ENCODE measurements at places on chromosomes 13 and 19.

DNA sequence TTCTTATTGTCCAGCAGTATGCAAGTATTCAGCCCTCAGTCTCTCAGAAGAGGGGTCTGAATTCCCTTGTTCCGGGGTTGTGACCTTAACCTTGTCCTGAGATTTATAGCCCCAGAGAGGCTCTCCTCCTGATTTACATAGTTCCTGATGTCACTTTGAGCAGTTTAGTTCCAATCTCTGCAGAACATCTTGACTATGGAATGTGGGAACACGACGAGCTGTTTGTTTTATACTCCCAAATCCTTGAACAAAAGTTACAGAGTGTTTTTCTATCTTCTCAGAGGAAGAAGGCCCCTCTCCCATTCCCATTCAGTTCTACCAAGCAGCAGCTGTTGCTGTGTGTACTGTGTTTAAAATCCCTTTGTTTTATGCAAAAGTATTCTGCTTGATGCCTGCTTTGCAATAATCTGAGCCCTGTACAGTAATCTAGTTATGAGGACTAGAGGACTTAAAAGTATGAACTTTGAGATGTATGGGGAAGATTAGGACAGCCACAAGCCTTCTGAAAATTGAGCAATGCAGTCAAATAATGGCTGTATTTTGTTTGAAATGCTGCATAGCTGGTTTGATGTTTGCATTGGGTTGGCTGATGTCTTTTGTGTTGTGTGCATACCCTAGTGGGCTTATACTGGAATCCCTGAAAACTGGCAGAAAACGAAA, 74.7 kb downstream of the KL start:
- no peak for DNase-seq

DNA sequence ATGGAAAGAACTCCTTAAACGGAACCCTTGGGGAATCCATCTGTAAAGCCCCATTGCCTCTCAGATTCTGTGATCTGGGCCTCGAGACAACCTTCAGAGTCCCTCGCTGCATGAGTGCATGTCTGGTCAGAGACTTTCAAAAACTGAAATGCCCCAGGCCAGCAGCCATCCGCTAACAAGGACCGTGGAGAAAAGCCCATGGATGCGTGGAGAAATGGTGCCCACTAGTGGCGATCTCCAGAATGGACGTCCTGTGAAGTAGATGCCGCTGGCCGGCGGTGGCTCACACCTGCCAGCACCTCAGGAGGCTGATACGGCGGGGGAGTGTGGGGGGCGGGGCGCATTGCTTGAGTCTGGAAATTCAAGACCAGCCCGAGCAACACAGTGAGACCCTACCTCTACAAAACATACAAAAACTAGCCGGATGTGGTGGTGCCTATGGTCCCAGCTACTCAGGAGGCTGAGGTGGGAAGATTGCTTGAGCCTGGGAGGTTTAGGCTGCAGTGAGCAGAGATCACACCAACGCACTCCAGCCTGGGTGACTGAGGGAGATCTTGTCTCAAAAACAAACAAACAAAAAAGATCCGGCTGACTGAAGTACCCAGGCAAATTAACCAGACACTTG, 7.9 kb upstream of the CDC16 start:
- DNase-seq, result peak; percentile 82

DNA sequence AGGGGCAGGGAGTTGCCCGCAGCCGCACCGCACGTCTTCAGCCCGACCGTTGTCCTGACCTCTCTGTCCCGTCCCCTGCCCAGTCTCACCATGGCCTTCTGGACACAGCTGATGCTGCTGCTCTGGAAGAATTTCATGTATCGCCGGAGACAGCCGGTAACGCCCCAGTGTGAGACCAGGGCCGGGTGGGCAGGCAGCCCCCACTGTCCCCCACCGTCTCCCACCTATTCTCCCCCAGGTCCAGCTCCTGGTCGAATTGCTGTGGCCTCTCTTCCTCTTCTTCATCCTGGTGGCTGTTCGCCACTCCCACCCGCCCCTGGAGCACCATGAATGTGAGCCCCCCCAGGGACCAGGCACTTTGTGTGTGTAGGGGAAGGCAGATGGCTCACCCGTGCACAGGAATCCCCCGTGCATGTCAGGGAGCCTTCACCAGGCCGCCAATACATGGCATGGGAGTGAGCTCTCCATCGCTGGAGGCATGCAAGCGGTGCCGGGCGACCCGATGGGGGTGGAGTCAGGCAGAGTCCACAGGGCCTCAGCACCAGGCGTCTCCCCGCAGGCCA, 1.4 kb downstream of the ABCA7 start:
- DNase-seq, result no peak

- DNase-seq, result peak; percentile 24
Measured at GRCh38 chr19:5058521-5059212, 89.8 kb downstream of the KDM4B start.

GRCh38 chr19:53824134-53824611, at the start of gene NLRP12:
Gene NLRP12 (minus strand): TSS chr19:53824314. CDS start chr19:53824174, 140 bp downstream.
- no peak for DNase-seq

DNA sequence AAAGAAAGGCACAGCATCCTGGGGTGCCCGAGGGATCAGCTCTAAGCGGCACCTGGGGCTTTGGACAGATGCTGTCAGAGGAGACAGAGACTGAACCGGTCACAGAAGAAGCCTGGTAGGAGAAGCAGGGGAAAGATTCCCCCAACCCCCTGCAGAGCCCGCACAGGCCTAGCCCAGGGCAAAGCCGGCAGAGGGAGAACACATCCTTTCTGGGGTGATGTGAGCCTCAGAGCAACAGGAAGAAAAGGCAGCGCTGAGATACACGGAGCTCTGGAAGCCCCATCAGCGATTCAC, 101.2 kb downstream of the CRYL1 start:
- DNase-seq, result no peak

DNA sequence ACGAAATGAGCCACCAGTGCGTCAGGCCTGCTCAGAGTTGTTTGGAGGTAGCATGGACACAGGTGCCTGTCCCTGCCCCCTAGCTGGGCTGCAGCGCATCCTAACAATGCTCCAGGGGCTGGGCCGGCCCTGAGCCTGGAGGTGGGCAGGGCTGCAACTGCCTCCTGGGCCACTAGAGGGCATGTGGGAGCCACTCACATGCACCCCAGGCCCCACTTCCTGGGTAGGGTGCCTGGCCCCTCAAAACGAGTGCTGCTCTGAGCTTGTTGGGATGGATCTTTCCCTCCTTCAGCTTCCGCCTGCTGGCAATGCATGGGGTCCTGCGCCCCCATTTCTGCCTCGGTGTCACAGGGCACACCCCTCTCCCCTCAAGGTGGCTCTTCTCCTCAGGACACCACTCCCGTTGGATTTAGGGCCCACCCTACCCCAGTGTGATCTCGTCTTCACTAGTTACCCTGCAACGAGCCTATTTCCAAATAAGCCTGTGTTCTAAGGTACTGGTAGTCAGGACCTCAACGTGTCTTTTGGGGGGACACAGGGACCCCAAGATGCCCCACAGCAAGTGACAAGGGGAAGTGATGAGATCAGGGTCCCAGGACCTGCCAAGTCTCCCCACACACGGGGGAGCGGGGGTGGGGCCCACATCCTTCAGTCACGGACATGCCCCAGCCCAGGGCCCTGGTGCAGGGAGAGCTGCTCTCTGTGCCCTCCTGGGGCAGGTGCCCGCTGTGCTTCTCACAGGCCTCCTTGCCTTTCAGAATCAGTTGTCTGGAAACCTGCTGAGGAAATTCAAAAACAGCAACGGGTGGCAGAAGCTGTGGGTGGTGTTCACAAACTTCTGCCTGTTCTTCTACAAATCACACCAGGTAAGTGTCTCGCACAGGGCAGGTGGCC, 131.3 kb downstream of the STK24 start:
- DNase-seq, result peak; percentile 65

- DNase-seq, result peak; percentile 66
Measured at GRCh38 chr19:50835785-50836542, 2.6 kb upstream of the KLK15 start.

DNA sequence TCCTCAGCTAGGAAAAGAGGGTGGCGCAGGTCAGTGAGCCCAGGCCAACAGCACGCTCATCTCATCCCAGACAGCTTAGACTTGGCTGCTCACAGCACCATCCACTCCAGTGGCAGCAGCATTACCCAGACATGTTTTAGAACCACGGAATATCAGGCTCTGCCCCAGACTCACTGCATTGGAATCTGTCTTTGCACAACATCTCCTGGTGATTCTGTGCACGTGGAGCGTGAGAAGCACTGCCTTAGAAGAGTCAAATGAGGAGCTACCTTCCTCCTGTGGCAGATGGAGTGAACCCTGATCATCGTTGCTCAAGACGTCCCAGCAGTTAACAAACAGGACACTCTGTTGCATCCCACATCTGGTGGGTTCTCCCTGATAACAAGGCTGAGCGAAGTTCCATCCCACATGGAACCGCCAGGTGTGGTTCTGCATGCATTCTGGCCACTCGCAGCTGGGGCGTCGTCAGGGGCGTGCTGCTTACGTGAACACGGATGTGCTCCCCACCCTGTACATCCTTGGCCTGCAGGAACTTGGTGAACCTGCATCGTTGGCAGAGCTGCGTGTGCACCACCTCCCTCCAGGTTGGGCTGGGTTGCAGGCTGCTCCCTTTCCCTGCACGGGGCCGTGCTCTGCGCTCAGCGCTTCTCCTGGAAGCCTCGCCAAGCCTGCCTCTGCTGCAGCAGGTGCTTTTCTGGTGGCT, 25.2 kb upstream of the ATP11A start:
- peak; percentile 36 for DNase-seq

DNA sequence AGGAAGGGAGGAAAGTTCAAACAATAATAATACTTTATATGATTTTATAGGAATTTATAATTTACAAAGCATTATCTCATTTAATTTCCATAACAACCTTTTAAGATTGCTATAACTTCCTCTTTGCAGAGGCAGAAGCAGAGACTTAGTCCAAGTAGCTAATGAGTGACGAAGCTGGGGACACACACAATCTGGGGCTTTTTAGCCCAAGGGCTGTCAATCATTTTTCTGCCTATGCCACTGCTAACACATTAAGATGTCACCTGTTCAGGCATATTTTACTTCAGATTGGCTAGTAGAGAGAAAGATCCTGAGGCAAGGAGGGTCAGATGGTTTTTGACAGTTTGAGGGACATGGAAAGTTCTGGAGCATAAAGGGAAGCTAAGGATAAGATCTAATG, 12.6 kb downstream of the SCEL start:
- DNase-seq, result no peak

DNA sequence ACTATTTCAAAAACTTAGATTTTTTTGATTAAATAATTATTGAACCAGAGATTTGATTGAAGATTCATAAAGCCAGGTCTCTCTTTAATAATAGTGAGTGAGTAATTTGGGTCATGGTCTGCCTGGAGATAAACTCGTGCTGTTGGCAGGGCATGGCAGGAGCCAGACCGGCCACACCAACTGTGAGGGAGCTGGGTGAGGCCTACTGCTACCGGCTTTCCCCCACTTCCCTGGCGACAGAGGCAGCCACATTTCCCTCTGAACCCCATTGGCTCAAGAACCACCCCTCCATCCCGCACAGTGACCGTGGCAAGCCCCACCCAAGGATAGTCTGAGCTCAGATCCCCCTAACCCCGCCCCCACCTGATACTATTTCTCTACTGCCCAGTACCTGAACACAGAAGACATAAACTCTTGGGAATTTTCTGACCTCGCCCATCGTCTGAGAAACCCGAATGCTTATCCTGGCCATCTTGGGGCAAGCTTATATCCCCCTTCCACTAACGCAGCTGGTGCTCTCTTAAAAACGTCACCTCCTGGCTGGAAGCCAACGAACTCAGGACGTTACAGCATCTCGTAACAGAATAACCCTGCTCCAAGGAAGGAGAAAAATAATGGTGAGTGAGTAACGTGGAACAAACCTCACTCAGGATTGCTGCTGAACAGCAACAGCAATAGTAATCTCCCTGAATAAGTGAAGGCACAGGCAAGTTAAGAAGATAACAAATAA, 627.6 kb upstream of the PCDH9 start:
- no peak for DNase-seq

- no peak for DNase-seq
Measured at GRCh38 chr13:28607187-28607955, 51.6 kb upstream of the POMP start.

DNA sequence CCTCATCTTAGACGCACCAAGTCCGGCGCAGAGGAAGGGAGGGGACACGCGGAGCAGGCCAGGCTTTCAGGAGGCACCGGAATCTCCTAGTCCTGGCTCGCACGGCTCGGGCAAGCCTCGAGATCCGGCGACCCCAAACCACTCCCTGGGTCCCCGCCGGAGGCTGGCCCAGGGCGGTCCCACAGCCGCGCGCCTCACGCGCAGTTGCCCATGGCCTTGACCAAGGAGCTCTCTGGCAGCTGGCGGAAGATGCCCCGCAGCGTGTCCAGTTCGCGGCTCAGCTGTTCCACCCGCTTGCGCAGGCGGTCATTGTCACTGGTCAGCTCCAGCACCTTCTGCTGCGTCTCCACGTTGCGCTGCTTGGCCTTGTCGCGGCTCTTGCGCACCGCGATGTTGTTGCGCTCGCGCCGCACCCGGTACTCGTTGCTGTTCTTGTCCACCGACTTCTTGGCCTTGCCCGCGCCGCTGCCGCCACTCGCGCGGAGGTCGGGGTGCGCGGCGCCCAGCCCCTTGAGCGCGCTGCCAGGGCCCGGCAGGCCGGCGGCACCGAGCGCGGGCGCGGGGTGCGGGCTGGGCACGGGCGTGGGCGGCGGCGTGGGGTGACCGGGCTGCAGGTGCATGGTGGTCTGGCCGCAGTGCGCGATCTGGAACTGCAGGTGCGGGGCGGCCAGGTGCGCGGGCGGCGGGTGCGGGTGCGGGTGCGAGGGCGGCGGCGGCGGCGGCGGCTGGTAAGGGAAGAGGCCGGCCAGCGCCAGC, 1.0 kb downstream of the CEBPA start:
- no peak for DNase-seq
